ENCODE measurements at places on chromosomes 1 and 21.

DNA sequence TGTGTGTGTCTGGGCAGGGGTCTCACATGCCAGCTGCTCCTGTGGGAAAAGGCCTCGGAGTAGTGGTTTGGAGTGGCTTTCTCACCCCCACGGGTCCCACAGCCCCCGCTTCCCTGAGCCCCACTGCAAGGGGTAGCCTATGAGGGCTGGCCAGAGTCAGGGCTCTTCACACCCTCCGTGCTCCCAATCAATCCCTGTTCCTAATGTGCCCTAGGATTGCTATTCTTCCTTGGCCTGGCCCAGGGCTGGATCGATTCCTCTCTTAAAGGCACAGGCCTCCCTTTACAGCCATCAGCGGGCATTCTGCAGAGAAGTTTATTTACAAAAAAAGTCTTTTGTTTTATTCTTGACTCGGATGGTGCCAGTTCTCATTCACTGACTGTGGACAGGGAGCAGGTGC is 19.3 kb upstream of the ACTL8 start:
- DNase-seq: no peak

DNA sequence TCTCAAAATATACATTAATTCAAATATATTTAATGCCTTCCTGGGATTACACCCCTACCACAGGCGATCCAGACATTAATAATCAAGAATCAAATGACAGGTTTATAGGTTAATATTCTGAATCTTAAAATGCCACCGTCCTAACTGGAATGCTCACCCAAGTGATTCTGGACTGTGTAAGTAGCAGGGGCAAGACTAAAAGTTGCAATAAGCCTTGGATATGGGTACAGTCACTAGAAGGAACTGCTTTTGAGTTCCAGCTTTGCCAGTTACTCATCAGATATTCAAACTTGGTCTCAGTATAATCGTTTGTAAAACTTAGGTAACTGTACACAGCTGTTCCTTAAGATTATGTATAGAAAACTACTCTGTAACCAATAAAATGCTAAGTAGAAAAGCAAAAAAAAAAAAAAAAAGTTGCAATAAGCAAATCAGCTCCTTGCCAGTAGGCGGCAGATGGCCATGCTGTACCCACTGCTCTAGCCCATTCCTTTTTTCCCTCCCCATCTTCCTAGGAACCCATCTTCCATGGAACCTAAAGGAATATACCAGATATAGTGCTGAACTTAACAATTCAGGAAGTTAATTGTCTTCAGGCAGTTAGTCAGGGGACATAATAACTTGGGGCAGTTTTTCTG is 10.5 kb downstream of the RO60 start:
- no peak for DNase-seq

- DNase-seq: no peak
Measured at GRCh38 chr1:219179293-219179692, 5.6 kb downstream of the LYPLAL1 start.

DNA sequence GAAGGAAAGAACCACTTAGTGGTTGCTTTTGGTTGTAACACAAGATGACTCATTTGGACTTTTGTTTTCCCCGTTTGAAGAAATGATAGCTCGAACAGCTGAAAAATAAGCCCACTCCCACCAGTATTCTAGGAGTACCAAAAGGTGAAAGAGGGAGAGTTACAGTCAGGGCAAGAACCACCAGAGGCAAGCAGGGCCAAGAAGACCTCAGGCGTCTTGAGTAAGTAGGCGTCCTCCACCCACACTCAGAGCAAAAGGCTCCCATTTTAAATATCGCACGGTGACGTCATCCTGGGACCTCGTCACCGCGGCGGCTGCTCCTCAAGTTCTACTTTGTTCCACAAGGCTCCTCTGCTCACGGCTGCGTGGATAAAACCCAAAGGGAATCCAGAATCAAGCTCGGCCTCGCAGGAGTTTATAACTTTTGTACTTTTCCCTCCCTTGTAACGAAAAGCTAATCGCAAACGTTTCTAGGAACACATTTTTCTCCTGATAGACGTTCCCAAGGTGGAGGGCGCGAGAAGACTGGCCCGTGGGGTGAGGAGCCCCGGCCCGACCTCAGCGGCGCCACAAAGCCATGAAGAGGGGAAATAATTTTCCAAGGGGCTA is 1.2 kb downstream of the BTG3 start:
- DNase-seq: peak; percentile 80

DNA sequence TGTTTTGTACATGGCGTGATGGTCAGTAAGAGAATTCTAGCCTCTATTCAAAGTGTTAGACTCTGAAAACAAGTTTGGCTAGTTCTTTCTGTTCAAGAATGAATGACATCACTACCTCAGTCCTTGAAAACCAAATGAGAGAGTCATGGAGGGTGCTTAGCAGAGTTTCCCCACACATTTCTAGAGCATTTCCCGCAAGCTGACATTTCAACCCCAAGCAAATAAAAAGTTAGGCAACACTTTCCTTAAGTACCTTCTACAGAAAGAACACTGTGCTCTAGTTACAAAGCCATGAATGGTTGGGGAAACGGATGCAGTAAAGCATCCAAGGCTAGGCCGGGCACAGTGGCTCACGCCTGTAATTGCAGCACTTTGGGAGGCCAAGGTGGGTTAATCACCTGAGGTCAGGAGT is 47.9 kb upstream of the SLC44A3 start:
- no peak for DNase-seq

- DNase-seq: no peak
Measured at GRCh38 chr1:63971557-63971956, 197.7 kb downstream of the ROR1 start.

- DNase-seq: no peak
Measured at GRCh38 chr21:29487154-29487553, 188.4 kb downstream of the BACH1 start.

- DNase-seq: no peak
Measured at GRCh38 chr1:87318806-87319205, 9.9 kb upstream of the LMO4 start.

- DNase-seq: no peak
Measured at GRCh38 chr1:175471039-175471800, 272.2 kb downstream of the TNR start.

DNA sequence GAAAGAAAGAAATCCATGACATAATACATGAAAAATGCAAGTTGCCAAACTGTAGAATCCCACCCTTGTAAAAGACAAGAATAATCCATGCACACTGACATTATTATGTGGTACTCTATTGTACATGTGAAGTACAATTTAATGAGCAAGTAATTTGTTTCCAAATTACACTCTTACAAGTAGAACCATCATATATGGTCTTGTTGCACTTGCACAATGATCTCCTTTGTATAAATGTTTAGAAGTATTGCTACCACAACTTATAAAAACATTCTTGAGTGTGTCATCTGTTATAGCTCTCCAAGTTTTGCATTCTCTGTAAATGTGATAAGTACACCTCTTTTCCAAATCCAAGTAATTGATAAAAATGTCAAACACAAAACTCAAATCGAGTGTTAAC is 29.1 kb upstream of the ZNF281 start:
- DNase-seq: no peak

- no peak for DNase-seq
Measured at GRCh38 chr1:100219883-100220282, 29.8 kb downstream of the DBT start.

DNA sequence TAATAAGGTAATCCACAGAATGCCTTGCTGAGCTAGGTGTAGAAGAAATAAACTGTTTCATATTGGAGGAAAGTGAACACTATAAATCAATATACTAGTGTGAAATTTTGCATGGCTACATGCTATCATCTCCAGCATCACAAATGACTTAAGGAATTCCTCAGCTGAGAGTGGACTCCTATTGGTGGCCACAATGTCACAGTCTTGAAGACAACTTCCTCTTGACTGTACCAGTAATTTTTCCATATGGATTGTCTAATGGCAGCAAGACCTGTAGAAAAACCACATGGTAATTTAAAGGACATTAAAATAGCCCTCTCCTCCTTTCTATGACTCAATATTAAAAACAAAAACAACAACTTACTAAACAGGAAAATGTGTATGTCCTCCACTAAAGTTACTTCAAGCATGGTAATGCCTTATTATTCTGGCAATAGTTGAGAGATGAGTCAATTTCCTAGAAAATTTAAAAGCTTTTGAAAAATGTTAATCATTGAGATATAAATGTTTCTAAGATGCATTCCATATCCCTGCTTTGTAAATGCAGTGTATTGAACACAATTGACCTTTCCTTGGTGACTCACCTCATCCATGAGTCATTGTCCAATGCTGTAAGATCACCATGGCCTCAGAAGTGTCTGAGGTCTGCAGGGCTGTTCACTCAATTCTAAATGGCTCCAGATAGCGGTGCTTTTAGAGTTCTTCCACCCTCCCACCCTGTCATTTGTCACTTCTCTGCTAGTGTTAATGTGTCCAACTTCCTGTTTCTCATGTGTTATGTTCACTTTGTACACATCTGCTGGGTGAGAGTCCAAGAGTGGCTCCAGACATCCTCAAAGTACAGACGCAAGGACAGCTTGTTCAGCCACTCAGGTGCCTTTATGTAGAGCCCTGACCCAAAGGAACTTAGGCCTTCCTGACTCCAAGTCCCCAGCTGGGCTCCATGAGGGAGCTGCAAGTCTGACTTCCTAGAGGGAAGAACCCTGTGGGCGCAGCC is 32.8 kb upstream of the DNASE2B start:
- DNase-seq: no peak

DNA sequence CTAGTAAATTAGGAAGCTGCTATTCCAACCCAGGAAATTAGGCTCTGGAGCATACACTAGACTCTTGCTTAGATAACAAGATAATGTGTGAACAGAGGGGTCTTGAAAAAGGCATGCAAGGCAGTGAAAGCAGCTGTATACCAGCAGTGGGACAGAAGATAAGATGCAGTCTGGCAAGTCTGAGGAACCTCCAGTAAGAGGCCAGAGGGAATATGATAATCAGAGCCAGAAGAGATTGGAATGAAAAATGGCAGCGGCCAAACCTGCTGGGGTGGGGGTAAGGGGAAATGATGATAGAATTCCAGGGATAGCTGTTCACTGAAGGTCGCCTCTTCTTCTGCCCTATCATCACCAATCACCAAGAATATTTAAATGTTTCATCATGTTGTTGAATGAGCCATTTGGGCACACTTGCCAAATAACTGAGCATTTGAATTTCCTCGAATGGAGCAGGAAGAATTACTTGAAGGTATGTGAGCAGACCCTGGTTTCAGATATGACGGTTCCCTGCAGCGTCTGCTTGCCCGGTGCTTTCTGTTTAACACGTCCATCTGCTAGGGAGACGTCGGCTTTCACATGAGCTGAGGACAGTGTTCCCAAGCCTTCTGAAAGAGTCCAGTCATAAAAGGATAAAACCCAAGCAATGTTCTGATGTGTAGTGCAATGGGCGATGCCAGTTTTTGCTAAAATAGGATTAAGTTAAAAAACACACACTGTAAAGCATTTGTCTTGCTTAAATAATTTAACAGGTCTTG is 173.3 kb downstream of the RWDD3 start:
- DNase-seq: no peak

- no peak for DNase-seq
Measured at GRCh38 chr1:219427403-219427802, 185.5 kb downstream of the ZC3H11B start.

- no peak for DNase-seq
Measured at GRCh38 chr1:182394055-182394775, 2.6 kb upstream of the GLUL start.

DNA sequence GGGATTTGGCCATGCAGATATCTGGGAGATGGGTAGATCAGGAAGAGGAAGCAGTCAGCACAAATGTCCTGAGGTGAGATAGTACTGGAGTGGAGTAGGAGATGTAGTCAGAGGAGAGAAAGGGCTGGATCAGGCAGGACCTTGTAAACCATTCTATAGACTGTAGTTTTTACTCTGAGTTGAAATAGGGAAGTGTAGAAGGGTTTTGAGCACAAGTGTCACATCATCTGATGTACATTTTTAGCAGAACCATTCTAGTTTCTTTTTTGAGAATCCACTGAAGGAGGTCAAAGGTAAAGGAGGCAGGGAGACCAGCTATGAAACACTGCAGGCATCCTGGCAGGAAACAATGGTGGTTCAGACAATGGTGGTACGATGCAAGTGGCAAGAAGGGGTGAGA is 194.6 kb upstream of the RRP15 start:
- DNase-seq: no peak

DNA sequence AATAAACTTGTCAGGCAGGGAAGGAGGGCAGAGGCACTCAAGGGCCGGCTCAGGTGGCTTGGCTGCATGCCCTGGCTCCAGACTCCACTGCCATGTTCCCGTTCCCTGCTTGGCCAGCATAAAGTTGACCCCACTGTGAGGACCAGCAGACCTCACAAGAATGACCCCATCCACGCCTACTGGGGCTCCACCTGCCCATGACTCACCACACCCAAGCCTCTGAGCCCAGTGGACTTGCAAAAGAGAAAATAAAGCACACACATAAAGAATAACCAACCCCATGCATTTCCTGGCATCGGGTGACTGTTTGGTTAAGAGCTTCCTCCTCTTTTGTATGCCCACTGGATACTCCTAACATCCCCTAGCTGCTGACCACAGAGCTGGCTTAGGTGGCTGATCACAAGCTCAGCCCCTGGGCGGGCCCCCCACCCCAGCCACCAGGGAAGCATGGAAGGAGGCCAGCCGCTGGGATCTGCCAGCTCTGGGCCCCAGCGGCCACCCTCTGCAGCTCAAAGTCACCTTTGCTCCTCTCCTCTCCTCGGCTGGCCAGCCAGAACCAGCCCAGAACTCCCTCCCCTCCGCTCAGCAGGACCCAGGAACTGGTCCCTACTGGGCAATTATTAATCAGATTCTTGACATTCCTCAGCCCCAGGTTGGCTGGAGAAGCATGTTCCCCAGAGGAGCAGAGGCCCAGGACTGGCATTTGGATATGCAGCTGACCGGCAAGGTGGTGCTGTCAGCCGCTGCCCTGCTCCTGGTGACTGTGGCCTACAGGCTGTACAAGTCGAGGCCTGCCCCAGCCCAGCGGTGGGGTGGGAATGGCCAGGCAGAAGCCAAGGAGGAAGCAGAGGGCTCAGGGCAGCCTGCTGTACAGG is at the start of gene KLHDC7A:
TSS of gene KLHDC7A (plus strand) at position 616 of the 875 bp plus-strand sequence. CDS start at position 668, 52 bp downstream.
- DNase-seq: no peak

DNA sequence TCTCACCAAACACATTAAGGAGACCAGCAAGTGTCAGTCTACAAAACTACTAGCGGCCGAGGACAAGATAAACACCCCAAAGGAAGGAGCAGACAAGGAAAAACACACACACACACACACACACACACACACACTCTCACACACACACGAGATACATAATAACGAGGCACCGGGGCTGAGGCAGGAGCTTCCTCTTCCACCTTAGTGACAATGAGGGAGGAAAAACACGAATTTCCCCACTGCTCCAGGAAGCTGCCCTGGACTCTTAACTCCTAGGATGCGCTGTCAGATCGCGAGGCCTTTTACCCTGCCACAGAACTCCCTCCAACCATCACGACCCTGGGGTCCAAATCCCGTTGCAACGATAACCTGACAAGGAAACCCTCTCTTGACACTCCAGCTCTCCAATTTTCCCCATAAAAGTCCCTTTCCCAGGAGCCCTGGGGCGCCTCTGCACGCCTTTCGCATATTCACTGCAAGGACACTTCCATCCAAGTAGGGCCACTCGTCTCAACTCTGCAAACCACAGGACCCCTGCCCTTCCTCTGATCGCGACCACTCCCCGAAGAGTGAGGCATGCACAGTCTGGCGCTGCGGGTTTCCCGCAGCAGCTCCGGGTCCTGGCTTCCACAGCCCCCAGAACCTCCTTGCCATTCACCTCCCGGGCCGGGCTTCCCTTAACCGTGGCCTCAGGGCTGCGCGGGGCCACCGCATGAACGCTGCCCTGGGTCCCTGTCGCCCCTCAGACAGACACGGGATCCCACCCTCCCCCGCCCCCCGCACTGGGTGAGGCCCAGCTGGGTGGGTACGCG is 581 bp downstream of the ETV3 start:
- no peak for DNase-seq

- DNase-seq: no peak
Measured at GRCh38 chr1:169584483-169585144, 1.7 kb downstream of the F5 start.
